ENCODE measurements at places on chromosomes 12 and 14.

- no peak for DNase-seq
Observed at GRCh38 chr14:99188731-99189191, 83.2 kb downstream of the BCL11B start.

- DNase-seq, result no peak
Observed at GRCh38 chr12:46391630-46392029, 19.1 kb upstream of the SLC38A2 start.

DNA sequence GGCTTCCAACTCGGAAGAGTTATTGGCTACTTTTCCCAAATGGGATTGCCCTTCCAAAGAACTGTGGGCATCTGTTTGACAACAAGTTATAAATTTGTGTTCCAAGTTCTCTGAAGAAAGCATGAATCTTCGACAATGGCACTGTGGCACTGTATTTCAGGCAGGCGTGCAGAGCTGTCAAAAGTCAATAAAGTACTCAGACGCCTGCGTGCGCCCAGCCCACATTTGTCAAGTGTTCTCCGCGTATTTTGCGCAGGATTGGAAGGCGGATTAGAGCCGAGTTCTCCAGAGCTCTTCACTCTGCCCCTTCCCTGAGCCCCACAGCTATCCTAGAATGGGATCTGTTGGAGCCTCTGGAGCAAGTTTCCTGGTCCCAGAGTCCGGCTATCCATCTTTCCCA, 103.2 kb downstream of the SLC25A47 start:
- DNase-seq, result no peak

DNA sequence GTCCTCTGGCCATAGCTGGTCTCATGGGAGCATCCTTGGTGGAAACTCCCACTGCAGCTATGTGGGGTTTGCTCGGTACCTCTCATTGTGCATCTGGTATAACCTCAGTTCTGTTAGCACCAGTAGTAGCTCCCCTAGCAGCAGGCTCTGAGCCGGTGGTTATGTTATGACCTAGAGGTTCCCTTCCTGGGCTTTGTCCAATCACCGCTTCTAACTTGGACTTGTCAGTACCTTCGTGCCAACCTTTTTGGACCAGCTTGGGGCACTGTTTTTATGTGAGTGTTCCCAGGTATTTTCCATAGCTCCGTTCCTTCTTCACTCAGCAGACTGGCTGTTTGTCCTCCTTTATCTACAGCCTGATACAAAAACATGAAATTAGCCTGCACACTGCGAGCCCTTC, 55.7 kb downstream of the ATG14 start:
- DNase-seq, result no peak

GRCh38 chr14:24673534-24674203, 39.7 kb upstream of the GZMB start:
- DNase-seq, result peak; percentile 67

GRCh38 chr12:53701518-53702264, 25.6 kb downstream of the CALCOCO1 start:
- DNase-seq, result peak; percentile 86

- DNase-seq, result no peak
Observed at GRCh38 chr12:64175254-64175945, 46.7 kb downstream of the KICS2 start.

DNA sequence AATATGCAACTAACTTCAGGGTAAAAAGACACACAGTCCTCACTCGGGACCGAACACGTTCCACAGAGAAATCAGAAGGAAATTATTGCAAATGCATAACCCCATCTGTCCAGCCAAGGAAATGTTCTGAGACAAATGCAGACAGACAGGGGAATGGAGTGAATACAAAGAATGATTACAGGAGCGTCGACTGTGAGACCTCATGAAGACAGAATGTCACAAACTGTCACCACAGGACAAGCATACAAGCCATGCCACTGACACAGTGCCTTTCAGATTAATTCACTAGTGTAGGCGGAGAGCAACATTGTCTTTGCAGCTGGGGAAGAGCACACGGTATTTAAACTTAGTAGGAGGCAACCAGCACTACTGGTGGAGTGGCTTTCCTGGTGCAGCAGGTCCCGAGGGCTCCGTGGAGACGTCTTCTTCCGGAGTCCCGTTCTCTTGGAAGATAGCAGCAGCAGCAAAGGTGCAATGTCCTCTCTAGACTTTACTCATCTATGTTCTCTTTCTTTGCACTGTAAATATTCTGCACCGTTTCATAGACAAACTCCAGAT, 44.6 kb downstream of the FBXO21 start:
- no peak for DNase-seq

DNA sequence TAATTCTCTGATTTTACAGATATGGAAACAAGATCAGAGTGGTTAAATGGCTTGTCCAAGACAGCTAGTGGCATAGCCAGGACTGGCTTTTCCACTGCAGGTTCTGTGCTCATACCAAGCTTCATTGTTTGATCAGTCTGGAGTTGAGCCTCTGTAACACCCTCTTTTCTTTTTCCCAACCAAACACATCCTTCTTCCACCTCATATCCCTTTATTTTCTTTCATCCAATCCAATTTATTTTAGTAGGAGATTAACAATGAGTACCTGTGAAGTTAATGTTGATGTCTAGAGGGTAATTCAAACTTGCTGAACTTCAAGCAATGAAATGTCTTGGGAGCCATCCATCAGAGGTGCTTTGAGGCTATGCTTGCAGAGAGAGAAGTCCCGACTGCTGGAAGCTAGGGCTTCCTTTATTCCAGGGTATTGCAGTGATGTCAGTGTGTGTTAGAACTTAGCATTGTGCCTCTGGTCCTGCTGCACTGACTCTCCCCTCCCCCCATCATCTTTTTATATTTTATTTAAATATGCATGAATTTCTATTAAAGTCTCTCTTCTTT, 452.1 kb upstream of the PDE3A start:
- DNase-seq, result no peak

GRCh38 chr12:118682656-118683055, 298.7 kb upstream of the SRRM4 start:
- DNase-seq, result no peak

- no peak for DNase-seq
Observed at GRCh38 chr12:124210991-124211577, 83.8 kb upstream of the RFLNA start.

DNA sequence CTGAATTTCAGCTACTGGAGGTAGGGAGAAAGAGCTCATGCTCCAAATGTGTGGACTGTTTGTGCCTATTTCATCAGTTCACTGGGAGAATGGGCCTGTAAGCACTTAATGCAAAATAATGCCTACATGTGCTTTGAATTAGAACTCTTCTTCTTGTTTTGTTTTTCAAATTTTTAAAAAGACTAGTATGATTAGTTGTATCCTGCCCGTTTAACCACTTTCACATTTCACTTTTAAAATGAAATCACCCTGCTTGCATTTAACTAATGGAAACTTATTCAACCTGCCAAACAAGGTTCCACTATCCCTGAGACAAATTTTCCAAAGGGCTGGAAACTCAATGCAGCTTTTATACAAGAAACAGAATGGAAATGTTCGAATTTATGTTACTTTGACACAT, 79.7 kb downstream of the SAMD4A start:
- no peak for DNase-seq

- no peak for DNase-seq
Observed at GRCh38 chr14:105978618-105979295, 452.4 kb downstream of the TMEM121 start.

- DNase-seq, result no peak
Observed at GRCh38 chr14:54781080-54781479, 121.5 kb downstream of the GCH1 start.

DNA sequence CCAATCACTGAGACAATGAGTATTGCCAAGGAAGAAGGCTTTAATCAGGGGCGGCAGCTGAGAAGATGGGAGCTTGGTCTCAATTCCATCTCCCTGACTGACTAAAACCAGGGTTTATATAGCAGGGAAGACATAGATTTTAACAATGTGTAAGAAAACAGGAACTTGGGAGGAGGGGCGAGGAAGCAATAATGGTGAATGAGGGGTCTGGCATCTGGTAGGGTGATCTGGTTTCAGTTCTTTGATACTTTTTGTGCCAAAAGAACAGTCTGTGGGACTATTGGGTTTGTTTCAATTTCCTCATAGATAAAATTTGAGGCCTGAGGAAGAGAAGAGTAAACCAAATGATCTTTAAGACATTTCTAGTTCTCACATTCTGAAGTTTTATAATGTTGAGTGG, 49.2 kb downstream of the FUT8 start:
- DNase-seq, result no peak

DNA sequence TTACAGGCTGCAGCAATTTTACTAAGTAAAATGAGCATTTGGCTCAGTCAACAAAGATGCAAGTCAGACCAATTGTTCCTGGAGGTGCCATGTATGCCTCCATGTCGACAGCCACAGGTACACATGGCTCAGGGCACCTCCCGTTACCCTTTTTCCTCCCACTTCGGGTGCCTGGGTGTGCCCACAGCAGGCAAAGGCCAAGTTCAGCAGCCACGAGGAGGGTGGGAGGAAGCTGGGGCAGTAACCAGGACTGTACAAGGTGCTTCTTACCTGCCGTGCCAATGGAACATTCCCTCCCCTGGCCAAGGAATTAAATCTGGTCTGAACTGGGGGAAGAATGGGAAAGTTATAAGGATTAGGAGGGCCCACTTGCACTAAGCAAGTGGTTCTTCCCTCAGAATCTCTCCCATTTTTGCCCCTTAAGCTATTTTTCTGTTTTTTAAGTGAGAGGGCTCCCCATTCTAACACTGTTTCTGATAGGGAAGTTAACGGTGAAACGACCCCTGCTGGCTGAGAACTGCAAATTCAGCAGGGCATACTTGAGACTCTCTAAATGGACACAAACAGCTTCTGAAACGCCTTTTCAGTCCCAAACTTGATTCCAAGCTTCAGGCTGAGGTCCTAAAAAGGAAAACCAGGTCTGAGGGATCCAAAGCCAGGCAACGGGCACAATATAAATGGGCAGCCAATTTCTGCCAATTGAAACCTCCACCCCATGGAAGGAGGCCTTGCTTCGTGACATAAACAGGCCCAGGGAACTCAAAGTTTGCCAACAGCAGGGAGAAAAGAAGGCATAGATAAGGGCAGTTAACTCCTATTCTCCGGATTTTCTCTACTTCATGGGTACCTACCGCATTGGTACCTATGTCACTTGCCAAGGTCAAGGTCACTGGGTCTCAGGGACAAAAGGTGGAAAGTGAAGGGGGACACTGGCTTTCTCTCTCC, 24.8 kb downstream of the CLECL1 start:
- DNase-seq, result peak; percentile 79
